ENCODE measurements at places on chromosomes 7 and 10.

DNA sequence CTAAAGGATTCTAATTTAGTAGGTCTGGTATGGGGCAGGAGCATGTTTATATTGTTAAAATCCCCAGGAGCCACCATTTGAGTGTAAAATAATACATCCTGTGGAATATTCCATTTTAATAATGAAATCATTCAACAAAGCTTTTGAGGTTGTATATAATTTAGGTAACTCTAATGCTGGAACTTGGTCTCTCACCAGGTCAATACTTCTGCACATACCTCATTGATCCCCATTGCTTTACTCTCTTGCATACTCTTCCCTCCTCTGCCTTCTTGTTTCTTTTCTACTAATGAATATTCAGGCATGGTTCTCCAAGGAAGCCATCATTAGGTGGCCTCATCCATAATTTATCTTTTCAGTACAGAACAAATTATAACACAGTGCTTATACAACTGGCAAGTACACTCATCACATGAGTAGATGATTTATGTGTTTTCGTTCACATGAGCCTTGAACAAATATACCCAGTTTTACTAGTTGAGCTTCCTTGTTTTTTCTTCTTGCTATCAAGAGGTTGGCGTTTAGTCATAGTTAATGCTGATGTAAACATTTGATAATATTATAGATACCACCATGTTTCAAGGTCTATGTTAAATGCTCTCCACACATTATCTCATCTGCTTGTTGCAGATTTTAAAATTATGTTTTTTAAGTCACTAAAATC, 7.2 kb downstream of the PALS2 start:
- no peak for DNase-seq

DNA sequence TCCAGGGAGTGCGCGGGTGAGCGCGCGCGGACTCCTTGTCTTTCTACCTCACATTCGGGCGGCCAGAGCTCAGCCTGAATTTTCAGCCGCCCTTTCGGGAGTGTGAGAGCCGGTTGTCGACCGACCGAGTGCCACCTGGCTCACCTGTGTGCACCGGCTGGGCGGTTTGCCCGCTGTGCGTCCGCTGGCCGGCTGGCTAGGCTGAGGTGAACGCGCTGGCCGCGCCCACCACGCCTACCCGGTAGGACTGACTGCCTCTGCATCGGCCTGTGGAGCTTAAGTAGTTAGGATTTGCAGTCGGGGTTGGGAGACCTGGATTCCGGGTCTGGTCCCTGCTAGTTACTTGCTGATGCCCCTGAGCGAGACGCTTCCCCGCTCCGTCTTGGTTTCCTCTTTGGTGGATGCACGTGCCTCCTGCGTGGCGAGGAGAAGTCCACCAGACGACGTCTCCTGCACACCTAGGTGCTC, 553 bp downstream of the TSPAN15 start:
- no peak for DNase-seq

GRCh38 chr10:70296406-70296899, 12.6 kb upstream of the NPFFR1 start:
- DNase-seq, result peak; percentile 86

- DNase-seq, result no peak
Observed at GRCh38 chr7:36048141-36048901, 104.7 kb upstream of the EEPD1 start.

GRCh38 chr7:150357270-150357669, 11.4 kb upstream of the REPIN1 start:
- DNase-seq, result no peak

DNA sequence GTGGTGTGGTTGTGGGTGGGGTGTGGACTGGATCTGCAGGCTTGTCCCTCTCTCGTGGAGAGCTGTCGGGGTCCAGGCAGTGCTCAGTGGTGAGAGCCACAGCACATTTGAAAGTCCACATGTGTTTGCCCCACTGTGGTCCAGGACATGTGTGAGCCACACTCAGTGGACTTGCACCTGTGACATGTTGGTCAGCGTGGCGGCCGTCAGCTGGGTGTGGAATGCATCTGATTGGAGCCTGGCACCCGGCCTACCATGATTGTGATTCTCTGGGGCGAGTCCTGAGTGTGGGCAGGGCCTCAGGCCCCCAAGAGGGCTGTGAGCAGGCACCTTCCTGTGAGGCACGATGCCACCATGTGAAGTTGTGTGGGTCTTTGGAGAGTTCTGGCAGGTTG, 77.9 kb downstream of the DNAJB6 start:
- no peak for DNase-seq

DNA sequence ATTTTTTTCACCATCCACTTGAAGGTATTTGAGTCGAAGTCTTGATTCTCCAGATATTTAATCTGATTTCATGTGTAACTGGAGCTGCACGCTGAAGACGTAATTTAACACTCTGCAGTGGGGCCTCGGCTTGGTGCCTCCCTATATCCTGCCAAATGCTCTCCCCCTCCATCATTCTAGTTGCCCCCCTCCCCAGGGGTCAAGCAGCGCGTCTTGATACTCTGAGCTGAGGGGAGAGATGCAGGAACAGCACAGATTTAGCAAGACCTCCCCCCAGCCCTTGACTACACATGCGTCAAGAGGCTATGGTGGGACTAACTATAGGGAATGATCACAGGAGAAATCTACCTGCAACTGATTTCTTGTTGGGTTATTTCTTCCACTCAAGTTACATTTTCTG, 85.8 kb downstream of the PRPF18 start:
- DNase-seq, result no peak

DNA sequence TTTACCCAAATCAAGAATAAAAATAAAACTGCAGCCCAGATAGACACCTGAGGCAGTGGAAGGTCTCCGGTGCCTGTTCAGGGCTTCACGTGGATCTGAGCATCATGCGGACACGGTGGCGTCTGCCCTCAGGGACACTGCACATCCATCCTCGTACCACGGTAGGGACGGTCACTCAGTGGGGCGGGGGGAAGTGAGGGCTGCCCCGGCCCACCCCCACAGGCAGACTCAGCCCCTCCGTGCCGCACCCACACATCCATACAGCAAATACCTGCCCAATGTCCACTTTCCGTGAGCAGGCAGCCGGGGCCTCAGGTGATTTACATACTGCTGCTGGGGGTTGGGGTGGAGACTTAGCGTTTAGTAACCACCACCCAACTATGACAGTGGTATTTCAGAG, 207.8 kb downstream of the DIP2C start:
- no peak for DNase-seq

DNA sequence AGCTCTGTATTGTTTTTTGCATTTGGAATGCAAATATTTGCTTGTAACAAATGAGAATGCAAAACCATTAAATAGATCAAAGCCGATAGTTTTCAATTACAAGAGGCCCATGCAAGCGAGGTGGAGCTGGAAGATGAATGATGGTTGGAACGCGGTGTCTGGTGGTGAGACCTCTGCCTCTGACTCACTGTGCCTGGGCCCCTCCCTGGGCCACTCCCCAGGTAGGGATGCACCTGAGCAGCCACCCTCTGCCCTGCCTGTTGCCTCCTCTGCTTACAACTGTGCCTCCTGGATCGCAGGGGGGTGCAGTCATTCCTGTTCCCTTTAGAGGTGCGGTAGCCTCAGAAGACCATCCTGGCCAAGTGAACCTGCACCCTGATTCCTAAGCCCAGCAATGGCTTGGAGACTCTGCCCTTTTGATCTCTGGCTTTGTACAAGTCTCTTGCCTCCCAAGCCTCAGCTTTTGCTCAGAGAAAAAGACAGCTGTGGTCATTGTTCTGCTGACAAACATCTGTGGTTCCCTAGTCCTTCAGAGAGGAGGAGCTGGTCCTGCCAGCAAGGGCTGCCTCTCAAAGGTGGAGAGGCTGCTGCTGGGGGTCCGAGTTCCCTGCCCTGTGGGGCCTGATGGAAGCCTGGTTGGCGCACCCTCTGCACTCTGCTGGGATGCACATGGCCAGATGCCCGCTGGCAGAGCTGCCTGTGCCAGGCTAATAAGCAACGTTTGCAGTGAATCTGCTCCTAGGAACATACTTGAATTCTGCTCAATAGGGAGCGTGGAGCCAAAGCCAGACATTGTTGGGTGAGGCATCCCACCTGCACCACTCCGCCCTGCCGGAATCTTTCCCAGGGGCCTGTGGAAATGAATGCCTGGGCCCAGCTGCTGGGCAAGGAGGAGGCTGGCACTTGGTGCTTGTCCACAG, 126.3 kb upstream of the TCERG1L start:
- DNase-seq, result no peak
